ENCODE measurements at places on chromosomes 3 and 15. TPM values are rescaled to one million over a fixed set of nuclear protein-coding genes. Genes with fewer than 3 reads are reported as not detected.
A peak's percentile ranks its signal among the peaks of the same experiment; 100 is the strongest.

DNA sequence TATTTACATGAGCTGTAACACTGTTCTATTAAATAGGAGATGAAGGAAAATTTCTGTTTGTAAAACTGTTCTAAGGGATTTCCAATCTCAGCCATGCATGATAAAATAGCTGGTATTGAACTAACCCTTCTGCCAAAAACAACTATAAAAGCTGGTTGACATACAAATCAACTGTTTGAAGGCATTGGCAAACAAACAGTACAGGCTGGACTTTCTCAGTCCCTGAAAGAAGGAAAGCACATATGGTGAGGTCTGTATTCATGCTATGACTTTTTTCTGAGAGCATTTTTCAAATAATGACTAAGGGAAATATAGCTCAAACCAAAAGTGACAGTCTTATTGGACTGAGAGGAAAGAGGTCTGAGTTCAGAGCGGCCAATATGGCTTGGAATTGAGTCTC lies 117.0 kb upstream of the CCDC54 start:
- ATAC-seq, result no peak

DNA sequence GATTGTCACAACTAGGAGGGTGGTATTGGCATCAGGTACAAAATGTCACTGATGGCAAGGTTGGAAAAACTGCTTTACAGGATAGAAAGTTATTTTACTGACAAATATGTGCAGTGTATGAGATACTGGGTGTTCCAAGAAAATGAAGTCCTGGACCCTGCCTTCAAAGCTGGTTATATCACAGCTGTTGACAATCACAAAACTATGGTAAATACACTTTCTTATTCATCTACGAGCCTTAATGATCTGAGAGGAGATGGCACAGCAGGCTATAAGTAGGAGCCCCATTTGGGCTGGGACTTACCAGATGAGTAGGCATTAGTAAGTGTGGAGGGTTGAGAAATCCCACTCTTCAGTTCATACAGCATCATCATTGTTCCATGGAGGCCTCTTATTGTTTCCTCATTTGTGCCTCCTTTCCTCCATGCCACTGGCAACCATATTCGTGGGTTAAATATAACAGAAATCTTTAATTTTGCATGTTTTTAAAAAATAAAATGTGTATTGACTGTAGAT lies 66.9 kb downstream of the CMTM8 start:
- ATAC-seq, result peak; percentile 61

- ATAC-seq, result no peak
Measured at GRCh38 chr15:60917461-60918145, 311.5 kb downstream of the RORA start.

- ATAC-seq, result peak; percentile 50
Measured at GRCh38 chr3:18725668-18726407, 300.7 kb upstream of the SATB1 start.

Gene RPUSD3
- total RNA-seq, result 65.9 TPM
